Stimulated activated CD4-positive, alpha-beta T cell treated with anti-CD3 and anti-CD28 coated beads, Interleukin-4, amount 100 ng/mL, for 48 hours (primary cell): ENCODE measurements at places on chromosomes 1 and 21.

GRCh38 chr1:51063121-51063520, 38.9 kb upstream of the C1orf185 start:
- DNase-seq = no peak

DNA sequence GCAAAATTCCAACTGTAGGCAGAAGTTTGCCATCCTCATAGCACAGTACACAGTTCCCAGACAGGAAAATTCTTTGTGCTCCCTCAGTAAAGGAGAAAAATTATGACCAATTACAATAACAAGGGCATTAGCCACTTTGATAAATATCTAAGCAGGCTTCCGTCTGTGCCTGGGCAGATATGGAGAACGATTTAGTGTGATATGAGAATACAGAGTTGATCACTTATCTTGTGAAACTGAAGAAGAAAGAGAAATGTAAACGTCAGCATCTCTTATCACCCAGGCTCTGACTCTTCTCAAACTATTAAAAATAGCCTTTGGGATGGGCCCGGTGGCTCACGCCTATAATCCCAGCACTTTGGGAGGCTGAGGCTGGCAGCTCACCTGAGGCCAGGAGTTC, 54.5 kb upstream of the TIAM1 start:
- DNase-seq = no peak

DNA sequence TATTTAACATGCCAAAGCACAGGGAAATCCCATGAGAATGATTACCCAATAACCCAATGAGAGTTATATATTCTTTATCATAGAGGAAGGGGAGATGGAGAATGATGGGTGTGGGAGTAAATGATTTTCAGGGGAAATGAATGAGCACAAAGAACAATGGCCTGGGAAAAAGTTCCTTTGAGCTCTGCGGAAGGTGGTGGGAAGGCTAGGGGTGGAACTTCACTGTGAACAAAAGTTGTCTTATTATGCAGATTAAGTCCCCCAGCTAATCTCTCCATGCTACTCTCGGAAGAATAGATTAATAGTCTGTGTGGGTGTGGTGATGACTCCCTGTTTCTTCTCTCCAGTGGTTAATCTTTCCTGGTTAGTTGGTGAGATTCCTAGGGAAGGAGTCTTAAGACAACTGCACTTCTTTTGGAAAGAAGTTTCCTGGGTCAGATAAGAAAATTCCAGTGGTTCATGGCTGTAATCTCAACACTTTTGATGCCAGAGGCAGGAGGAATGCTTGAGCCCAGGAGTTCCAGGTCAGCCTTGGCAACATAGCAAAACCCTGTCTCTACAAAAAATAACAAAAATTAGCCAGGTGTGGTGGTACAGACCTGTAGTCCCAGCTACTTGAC, 71.6 kb downstream of the DNTTIP2 start:
- no peak for DNase-seq

DNA sequence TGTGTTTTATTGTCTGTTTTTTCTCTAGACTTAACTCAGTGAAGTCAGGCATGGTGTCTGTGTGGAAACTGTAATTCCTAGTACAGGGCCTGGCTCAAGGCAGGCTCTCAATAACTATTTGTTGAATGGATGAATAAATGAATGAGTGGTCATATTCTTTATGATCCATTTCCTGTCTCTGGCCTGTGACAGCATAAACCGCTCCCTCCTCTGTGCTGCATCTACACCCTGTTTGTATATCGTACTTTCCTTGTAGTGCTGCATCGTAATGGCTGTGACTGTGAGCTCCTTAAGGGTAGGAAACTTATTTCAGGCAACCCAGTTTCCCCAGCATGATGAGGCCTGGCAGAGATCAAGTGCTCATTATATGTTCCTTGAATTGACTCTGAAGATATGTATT, 337.5 kb upstream of the USP24 start:
- DNase-seq = no peak

DNA sequence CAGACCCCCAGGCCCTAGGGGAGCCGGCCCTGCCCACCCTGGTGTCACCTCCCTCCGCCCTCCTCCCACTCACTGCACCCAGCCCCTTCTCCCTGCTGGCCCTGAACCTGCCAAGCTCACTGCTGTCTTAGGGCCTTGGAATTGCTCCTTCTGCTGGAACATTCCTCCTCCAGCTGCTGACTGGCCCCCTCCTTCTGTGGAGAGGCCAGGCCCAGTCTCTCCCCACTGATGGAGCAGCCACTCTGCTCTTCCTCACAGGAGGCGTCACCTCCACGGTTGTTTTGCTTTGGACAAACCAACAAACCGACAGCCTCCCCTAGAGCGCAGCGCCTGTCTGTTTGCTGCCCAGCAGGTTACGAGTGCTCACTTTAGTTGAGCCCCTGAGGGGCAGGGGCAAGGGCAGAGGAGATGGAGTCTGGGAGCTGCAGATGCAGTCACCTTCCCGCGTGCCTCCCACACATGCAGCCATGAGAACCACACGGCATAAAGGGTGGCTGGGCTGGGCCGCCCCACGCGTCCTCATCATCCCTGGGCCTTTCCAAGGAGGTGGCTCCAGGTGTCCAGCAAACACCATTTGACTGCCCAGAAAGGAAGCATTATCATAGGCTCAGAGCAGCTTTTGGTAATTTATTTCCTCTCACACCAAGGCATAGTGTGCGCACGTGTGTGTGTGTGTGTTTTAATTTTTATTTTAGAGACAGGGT, 9.4 kb downstream of the OXCT2 start:
- DNase-seq = no peak

DNA sequence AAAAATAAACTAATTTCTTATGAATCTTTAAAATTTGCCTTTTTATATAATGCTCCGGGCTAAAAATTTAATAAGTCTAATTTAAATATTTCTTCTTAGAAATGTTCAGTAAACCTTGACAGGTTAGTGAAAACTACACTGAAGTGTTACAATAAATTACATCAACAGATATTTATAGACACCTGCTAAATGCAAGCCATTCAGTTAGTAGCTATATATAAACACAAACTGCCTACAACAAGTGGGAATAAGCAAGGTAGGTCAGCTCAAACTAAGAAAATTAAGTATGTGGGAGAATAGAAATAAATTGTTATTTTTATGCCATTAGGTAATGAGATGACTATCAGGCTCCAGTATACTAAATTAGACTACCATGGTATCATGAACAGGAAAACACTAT, 215.6 kb downstream of the DENND1B start:
- DNase-seq = no peak

DNA sequence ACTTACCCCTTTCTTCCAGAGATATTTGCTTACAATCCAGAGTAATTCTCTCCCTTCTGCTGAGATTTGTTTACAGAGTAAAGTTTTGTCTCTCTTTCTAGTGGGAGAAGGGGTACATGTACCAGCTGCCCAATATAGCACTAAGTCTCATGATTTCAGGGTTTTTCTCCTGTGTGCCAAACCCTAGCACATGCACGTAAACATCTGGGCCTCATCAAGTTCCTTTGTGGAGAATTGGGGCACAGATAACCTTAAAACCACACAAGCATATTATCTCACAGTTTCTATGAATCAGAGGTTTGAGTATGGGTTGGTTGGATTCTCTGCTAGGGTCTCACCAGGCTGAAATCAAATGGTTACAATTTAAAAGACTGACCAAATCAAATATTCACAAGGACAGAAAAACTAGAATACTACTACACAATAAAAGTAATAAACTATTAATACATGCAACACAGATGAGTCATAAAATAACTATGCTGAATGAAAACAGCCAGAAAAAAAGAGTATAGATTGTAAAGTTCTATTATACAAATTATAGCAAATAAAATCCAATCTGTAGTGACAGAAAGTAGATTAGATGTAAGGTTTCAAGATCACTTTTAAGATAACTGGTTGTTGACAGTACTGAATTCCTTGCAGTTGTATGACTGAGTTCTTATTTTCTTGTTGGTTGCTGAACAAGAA, 347.4 kb upstream of the PTBP2 start:
- DNase-seq = no peak

DNA sequence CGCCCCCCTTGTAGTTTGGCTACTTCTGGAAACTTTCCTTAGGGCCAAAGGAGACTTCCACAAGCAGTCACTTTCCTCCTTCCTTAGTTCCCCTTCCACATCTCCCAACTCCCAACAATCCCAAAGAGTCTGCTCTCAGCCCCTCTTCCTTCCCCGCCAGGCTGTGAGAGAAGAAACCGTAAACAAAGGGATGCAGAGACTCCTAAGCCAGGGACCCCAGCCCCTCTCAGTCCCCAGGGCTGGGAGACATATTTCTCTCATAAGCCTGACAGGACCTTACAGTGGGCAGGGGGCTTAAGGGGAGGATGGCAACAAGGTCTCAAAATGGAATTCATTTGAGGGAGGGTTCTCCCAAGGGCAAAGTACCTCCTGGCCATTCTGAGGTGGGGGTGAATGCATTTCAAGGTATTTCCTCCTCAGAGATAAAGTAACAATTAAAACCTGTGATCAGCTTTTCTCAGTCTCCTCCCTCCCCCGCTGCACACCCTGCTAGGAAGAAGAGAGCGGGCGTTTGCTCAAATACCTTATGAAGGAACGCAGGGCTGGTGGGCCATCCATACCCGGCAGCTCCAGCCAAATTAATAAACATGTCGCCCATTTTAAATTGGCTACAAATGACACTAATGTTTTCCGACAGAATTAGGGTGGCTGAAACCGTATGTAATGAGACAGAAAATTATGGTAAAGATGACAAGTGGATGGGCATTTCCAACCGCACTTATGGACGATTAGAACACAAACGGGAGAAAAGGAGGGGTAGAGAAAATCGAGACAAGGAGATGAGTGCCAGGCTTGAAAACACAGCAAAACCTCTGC, 4.0 kb downstream of the BARHL2 start:
- DNase-seq = no peak

GRCh38 chr1:159987186-159987585, 33.1 kb upstream of the SLAMF9 start:
- DNase-seq = no peak

DNA sequence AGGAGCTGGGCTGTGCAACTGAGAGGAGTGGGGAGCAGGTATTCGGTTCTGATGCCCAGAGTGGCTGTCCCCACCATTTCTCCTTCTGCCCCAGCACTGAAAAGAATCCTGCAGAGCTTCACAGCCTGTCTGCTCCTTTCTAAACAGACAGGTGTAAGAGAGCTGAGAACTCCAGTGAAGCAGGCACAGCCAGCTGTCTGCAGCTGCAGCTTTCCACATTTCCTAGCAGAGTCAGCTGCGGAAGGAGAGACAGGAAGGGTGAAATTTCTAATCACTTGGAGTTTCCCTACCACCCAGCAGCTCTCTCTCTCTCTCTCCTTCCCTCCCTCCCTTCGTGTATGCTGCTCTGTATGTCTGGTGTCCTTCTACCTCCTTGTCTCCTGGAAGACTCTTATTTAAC, 40.5 kb upstream of the GJB5 start:
- DNase-seq = no peak

DNA sequence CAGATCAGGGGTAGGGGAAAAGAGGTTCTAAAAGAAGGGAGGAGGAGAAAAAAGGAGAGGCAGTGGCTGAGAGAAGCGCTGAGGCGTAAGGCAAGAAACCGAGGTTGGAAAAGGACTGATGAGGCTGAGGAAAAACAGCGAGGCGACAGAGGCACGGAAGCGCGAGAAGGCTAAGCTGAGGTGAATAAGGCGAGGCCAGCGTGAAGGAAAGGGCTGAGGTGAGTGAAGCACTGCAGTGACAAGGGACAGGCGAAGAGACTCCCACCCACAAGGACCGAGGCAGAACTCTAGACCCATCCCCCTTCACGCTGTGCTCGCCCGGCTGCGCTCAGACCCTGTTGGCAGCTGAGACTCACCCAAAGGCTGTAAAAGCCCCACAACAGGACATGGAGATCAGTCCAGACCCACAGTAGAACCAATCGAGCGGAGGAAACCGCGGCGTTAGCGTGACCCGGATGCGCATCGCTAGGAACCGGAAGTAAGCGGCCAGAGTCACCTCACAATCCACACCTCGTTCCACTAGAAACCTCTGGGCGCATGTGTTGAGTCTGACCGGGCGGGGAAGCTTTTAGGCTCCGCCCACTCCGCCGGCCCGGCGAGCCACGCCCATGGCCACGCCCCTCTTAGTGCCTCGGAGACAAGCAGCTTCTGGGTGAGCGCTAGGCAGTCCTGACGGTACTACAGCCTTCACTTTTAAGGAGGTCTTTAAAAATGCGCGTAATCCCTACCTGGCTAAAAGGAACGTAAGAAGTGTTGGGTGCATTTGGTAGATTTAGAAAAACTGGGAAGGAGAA, at the start of gene EYA3:
EYA3 (minus strand) TSS at position 443 of the 794 bp plus-strand sequence. CDS start 30,584 bp downstream, outside the sequence.
- DNase-seq = peak; percentile 99

DNA sequence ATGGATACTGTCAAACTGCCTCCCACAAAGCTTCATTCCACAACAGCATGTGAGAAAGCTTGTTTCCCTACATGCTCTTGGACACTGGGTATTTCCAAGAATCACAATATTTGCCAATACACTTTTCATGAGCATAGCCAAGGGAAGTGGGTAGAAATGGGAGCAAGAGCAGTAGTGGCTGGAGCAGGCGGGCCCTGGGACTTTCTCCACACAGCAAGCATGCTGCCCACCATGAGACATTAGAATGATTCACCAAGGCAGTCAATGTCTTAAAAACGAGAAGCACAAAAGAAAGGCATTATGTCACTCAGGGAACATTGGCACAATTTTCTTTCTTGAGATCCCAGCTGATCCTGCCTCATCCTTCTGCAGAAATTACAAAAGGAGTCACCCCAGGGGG, 371.6 kb upstream of the RUNX1 start:
- DNase-seq = no peak
